ENCODE measurements at places on chromosomes 1 and 21. TPM values are rescaled to one million over a fixed set of nuclear protein-coding genes. Genes with fewer than 3 reads are reported as not detected.
A peak's percentile ranks its signal among the peaks of the same experiment; 100 is the strongest.

- H3K27me3 ChIP-seq: peaks cover 2% of the 10 kb centered on the region
- no peak overlapping the region for H3K27ac ChIP-seq
- no peaks in the 10 kb centered on the region for H3K36me3 ChIP-seq
- DNase-seq: no peak
- peaks cover 9% of the 10 kb centered on the region for H3K4me1 ChIP-seq
- H3K4me3 ChIP-seq: no peak overlapping the region
These were observed 20.9 kb upstream of the MAN1A2 start for GRCh38 chr1:117346206-117346928.

DNA sequence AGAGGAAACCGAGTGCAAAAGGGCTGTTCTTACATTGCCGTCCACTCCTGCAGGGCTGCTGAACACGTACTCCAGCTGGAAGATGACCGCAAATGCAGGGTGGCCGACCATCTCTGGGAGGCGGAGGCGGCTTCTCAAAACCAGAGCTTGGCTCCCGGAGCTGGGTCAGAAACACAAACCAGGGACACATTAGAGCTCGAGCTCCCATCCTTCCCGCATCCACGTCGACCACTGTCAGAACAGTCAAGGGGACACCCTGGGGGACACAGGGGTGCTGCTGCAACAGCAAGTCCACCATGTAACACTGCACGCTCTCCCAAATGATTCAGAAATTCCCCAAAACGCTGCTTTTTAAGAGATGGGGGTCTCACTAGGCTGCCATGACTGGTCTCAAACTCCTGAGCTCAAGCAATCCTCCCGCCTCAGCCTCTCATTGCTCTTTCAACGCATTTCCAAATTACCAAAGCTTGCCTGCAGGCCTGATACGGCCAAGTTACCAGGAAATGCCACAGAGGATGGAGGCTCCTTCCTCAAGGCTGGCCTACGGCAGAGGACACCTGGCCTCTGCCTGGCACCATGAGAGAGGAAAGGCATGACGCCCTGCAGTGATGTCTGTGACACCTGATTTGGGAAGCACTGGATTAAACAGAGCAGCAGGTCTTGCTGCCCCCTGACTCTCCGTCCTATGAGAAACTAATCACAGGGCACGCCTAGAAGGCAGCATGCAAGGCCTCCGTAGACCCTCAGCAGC is 45.0 kb downstream of the NPHP4 start:
- no peaks in the 10 kb centered on the region for H3K4me1 ChIP-seq
- no peaks in the 10 kb centered on the region for H3K27me3 ChIP-seq
- no peak for DNase-seq
- H3K27ac ChIP-seq: no peak overlapping the region

DNA sequence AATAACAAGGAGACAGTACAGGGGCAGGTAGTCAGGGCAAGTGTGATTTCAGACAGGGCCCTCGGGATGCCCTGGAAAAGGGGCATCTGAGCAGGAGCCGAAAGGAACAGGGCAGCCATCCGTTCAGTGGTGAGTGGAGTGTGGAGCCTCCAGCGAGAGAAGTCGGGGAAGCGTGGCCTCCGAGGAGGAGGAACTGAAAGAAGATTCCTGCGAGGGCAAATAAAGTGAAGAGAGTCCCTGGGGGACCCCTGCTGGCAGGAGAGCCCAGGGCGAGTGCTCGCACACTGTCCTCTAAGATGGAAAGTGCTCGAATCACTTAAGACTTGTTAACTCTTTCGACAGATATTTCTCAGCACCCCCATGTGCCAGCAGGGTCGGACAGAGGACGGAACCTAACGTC is 3.5 kb upstream of the UTS2 start:
- peaks cover 12% of the 10 kb centered on the region for H3K27me3 ChIP-seq
- H3K27ac ChIP-seq: no peak overlapping the region
- no peak overlapping the region for H3K4me3 ChIP-seq
- H3K4me1 ChIP-seq: no peaks in the 10 kb centered on the region

- H3K4me3 ChIP-seq: no peak overlapping the region
- no peaks in the 10 kb centered on the region for H3K36me3 ChIP-seq
These were observed 252.5 kb downstream of the SIPA1L2 start for GRCh38 chr1:232377494-232377770.

- H3K4me1 ChIP-seq: peaks cover 33% of the 10 kb centered on the region
- peak; percentile 19 for DNase-seq
- H3K27me3 ChIP-seq: peaks cover 12% of the 10 kb centered on the region
- H3K36me3 ChIP-seq: peaks cover 14% of the 10 kb centered on the region
These were observed 45.2 kb downstream of the WDR4 start for GRCh38 chr21:42833859-42834725.

HSD3B1 gene
- total RNA-seq: not detected

SON gene
- total RNA-seq: 284 TPM

MFAP2 gene
- total RNA-seq: not detected

KIRREL1 gene
- total RNA-seq: not detected

All from activated CD8-positive, alpha-beta T cell treated with anti-CD3 and anti-CD28 coated beads, Interleukin-2, amount 10 ng/mL, durations not matched to agents 7 days and 5 days (primary cell).